ENCODE measurements at places on chromosomes 12 and 14.

DNA sequence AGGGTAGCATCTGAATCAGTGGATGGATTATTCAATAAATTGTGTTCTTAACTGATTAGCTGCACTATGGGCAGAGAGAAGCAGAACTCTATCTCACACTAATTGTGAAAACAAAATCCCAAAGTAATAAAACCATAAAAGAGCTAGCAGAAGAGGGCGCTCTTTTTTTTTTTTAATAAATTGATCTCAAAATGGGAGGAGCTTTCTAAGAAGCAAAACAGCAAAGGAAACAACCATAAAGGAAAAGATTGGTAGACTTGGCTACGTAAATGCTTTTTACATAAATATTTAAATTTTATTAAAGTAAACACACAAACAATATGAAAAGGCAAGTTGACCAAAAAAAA, 1.5 kb upstream of the TM7SF3 start:
- DNase-seq: peak; percentile 67

GRCh38 chr12:55983232-55983842, 9.5 kb downstream of the RAB5B start:
- no peak for DNase-seq

GRCh38 chr12:38586789-38587188, 270.2 kb downstream of the ALG10B start:
- DNase-seq: no peak

DNA sequence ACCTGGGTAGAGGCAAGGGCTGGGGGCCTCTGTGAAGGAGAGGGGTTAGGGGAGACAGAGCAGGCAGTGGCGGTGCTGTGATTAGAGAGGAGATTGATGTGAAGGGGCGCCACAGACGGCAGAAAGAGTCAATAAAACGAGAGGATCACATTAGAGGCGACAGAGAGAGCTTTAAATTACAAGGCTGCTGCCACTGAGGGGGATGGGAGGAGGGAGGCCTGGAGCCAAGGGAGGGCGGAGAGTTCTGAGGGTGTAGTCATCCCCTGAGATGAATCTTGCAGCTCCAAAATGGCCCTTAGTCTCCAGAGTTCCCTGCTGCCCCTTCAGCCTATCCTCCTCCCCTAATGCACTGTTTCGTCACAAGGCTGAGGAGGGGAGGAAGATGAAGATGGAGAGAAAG, 12.8 kb downstream of the ZFHX2 start:
- DNase-seq: no peak

DNA sequence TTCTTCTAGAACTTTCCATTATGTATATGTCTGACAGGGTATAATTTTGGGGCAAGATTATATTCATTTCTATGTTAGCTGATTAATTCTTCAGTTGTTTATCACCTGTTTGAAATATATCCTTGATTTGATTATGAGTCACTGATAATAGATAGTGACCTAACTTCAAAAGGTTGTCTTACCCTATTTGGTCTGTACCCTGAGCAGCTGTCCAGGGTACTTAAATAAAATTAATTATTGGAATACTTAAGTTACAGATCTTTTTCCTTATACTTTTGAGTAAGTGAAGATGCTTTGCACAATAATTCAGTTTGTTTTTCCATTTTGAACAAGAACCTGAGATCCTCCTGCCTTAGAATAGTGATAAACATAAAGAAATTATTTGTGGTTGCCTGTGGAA, 13.2 kb upstream of the NPAS3 start:
- DNase-seq: no peak

GRCh38 chr12:30614031-30614430, 81.6 kb downstream of the IPO8 start:
- DNase-seq: no peak

- DNase-seq: no peak
Measured at GRCh38 chr12:132837693-132838409, 9.2 kb upstream of the GOLGA3 start.

- no peak for DNase-seq
Measured at GRCh38 chr14:73311708-73312030, 74.4 kb downstream of the PAPLN start.

DNA sequence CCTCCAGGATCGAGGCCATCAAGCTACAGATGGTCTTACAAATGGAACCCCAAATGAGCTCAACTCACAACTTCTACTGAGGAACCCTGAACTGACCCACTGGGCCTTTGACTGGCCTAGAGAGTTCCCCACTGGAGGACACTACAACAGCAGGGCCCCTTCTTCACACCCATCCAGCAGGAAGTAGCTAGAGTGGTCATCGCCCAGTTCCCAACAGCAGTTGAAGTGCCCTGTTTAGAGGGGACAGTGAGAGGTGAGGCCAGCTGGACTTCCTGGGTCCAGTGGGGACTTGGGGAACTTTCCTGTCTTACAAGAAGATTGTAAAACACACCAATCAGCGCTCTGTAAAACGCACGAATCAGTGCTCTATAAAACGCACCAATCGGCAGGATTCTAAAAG, 247.9 kb upstream of the BTG1 start:
- DNase-seq: no peak

DNA sequence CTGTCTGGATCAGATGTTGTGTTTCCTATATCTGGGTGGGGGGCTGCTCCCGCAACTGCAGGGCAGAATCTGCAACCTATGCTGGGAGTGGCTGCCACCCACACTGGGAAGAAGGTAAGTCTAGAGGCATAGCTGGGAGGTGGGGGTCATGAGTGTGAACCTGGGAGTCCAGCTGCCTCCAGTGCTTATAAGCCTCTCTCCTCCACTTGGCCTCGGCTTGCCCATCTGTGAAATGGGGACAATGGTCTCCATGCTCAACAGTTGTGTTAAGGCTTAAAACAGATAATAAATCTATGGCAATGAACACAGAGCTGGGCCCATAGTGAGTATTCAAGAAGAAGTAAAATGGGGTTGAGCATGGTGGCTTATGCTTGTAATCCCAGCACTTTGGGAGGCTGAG, 90.0 kb downstream of the RBM19 start:
- DNase-seq: no peak

- no peak for DNase-seq
Measured at GRCh38 chr14:38971258-38971921, 131.6 kb downstream of the SEC23A start.

DNA sequence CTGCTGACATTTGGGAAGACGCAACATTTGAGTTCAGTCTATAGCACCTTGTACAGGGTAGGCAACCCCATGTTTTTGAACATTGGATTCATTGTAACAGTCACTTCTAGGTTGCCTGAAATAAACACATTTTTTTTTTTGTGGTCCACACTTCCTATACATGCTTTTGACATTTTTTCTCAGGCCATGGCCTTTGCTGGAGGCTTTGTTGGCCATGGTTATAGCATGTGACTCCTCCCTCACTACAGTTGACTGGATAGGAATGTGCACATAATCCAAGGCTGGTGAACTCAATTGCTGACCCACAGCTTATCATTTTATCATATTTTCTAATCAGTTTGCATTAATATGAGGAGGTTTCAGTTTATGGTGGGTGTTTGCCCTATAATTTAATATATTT, 60.6 kb downstream of the TMEM117 start:
- no peak for DNase-seq

GRCh38 chr12:96812153-96812552, 94.9 kb upstream of the NEDD1 start:
- DNase-seq: no peak

GRCh38 chr14:44403193-44403592, 103.9 kb downstream of the FSCB start:
- no peak for DNase-seq

- peak; percentile 73 for DNase-seq
Measured at GRCh38 chr12:121132601-121133481, at the start of gene P2RX7. Gene P2RX7, plus strand, starts transcription at chr12:121132876. Its CDS starts 95 bp downstream, at chr12:121132971.

DNA sequence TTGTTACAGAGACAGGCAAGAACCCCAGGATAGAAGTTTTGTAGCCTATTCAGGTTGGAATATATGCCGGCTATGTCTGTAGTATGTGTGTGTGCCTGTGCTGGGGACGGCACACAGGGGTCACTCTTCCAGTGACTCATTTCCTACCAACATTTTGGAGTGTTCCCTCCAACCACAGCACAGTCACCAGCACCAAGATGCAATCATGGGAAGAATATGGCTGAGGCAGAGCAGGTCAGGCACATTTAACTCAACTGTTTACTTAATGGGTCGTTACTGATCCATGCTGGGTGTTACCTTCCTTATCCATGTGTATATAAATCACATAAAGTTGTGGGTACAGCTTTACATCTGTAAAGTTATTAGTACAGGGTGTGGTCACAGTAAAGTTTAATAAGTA, 178.3 kb downstream of the PRKD1 start:
- no peak for DNase-seq

DNA sequence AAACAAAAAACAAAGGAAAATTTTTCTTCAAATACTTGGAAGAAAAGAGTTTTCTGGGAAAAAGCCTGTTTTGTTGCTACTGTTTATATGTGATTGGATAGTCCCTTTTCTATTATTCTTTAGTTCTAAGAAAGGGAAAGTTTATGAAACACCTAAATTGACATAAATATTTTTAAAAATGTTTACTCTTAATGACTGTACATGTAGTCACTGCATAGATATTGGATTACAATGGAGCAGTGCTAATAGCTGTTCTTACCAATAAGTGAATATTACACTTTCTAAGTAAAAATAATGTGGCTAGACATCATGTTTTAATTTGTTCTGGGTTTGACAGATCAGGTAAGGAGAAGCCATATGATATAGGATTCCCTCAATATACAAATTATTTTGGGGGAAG, 352.7 kb upstream of the DIO2 start:
- no peak for DNase-seq

DNA sequence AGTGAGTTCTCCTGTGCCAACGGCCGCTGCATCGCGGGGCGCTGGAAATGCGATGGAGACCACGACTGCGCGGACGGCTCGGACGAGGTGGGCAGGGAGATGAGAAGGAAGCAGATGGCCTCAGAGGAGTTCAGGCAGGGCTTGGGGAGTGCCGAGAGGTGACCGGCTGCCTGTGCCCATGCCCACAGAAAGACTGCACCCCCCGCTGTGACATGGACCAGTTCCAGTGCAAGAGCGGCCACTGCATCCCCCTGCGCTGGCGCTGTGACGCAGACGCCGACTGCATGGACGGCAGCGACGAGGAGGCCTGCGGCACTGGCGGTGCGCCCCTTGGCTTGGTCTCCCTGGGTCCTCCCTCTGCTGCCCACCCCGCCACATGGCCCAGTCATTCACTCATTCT, 13.4 kb upstream of the NXPH4 start:
- no peak for DNase-seq

DNA sequence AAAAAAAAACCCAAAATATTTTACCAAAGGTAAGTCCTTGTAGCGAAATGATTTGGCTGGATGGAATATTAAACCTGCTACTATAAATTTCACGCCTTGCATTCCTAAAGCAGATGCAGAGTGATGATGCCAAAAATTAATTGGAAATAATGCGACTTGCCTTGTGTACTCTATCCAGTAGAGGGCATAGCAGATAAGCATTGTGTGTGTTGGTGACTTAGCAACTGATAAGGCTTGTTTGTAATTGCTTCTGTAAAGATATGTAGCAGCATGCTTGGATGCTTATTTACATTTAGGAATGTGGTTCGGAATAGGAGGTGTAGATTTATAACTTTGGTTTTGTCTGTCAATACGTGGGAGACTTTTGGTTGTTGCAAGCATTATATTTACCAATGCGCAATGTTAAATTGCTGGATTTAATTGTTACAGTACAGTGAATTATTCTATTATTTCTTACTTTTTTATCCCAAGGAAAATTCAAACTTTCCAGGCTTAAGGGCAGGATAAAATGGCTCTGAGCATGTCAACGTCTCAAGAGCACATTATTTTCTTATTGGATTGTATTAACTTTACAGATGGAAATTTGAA, 80.5 kb downstream of the TMEM260 start:
- peak; percentile 39 for DNase-seq

DNA sequence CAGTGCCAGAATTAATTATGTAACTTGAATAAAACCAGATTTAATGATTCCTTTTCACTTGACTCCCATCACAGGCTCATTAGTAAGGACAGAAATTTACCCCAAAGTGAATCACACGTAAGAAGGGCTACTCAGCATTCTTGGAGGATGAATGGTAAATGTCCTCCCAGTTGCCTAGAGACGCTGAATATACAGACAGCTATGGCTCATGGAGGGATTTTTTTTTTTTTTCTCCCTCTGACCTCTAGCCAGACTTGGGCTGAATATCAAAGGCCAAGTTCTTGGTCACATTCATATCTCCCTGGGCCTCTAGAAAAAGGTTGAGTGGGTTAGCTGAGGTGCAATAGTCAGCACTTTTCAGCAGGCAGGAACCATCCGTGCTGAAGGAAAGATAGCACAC, 77.5 kb downstream of the PHLDA1 start:
- no peak for DNase-seq

DNA sequence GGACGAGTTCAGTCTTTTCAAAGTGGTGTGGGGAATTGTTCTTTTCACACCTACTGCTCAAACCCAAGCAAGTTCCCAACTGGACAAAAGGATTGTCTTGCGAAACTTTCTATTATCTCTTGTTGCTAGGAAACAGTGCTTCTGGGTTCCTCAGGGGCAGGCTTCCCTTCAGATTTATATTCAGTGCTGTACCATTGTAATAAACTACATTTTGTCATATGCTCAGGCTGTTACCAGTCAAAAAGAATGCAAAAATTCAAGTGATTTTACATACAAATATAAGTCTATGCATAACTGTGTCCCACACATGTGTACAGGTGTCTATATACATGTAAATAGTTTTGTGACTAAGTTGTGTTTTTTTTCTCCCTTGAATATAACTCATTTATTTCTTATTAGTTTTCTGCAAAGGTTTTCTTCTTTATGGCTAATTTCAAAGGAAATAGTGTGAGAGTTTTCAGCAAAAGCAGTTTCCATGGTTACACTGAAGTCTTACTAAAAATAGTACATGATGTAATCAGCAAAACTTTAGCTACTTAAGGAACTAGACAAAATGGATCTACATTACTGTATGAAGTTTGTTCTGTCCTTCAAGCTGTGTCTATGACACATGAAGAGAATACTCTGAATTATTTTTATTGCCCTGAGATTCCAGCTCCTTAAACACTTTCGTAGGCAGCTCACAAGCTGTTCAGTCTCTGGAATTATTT, 430.2 kb upstream of the TMPO start:
- DNase-seq: no peak

GRCh38 chr12:121465921-121466793, 66.2 kb downstream of the RNF34 start:
- DNase-seq: peak; percentile 50

GRCh38 chr12:6072302-6072752, 52.1 kb downstream of the VWF start:
- DNase-seq: no peak

DNA sequence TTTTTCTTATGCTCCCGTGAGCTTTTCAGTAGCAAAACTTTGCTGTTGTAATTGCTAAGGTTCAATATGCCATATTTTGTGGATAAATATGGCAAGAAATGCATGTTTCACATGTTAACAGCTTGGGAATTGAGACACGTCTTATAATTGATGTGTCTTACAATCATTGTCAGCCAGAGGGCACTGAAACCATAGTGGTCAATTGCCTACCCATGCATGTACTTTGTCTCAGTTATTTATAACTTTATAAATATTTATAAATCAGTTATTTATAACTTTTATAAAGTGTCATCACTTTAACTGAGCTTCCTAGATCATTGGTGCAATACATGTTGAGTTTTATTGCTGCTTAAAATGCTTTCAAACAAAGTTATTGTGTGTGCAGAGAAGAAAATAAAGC, 82.0 kb downstream of the CATSPERB start:
- peak; percentile 46 for DNase-seq

Measured in GM12865 (cell line).